ENCODE measurements at places on chromosomes 3 and 15.

GRCh38 chr3:38127611-38128302, 9.2 kb downstream of the ACAA1 start:
- DNase-seq: no peak

GRCh38 chr15:37096558-37097143, 3.7 kb downstream of the MEIS2 start:
- DNase-seq: no peak

DNA sequence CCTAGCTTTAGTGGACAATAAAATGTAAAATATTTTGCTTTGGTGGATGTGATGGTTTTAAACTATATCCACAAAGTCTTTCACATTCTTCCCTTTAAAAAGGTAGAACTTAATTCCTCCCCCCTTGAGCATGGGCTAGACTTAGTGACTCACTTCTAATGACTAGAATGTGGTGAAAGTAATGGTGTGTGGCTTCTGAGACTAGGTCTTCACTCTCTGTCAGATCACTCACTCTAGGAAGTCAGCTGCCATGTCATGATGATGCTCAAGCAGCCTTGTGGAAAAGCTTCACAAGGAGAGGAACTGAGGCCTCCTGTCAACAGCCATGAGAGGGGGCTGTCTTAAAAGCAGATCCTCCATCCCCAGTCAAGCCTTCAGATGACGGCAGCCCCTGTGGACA, 4.2 kb downstream of the LRRC2 start:
- DNase-seq: no peak

- peak; percentile 76 for DNase-seq
Observed at GRCh38 chr3:30535525-30535924, 70.9 kb upstream of the TGFBR2 start.

DNA sequence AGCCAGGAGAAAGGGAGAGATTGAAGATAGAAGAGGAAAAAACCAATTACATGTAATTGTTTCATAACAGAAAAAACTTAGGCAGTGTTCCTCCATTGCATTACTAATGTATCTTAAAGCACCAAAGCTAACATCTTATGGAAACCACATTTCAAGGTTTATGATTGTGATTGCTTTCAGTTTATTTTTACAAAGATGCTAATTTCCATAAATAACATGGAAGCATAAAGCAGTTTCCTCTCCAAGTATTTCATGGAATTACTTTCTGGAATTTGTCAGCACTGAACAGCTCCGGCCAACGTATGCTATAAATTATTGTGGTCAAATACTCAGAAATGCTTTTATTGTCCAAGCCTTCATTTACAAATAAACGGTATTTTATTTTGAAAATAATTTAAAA, 11.6 kb downstream of the ADAMTSL3 start:
- DNase-seq: no peak

DNA sequence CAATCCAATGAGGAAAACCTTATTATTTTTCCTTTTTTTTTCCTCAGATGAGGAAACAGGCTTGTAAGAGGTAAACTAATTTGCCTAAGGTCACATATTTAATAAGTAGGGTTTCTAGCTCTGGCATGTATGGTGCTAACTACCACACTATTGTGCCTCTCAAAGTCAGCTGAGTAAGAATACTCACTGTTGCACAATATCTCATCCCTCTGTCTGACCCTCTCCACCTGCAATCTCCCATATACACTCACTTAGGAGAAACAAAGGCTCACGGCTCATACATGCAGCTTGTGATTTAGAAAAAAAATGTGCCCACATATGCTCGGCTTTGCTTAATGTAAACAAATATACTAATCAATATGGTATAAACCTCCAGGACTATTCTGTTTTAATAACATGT, 10.4 kb upstream of the ARIH1 start:
- no peak for DNase-seq

DNA sequence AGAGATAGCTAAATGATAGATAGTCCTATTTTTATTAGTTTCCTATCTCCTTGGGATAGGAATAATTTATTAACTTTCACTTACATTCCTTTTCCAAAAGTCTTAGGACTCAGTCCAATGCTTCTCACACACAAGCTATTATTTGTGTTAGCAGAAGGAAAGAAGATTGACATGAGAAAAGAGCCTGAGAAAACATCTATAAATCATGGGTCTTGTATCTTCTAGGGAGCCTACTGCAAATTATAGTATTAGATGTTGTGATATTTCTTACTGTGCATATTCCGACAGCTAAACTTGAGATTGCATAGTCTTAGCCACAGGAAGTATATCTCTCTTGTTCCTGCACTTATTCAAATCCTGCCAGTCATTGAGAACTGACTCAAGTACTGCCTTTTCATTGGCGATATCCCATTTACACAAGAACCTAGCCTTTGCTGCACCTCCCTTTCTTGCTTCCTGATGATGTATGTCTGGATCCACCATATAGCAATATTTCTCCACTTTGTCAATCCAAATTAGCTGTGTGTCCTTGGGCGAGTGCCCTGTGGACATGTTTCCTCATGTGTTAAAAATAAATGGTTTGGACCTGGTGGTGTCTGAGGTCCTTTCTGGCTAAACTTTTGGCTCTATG, 245.1 kb upstream of the LMCD1 start:
- no peak for DNase-seq

- DNase-seq: peak; percentile 8
Observed at GRCh38 chr3:18010001-18010400, 267.6 kb upstream of the TBC1D5 start.

DNA sequence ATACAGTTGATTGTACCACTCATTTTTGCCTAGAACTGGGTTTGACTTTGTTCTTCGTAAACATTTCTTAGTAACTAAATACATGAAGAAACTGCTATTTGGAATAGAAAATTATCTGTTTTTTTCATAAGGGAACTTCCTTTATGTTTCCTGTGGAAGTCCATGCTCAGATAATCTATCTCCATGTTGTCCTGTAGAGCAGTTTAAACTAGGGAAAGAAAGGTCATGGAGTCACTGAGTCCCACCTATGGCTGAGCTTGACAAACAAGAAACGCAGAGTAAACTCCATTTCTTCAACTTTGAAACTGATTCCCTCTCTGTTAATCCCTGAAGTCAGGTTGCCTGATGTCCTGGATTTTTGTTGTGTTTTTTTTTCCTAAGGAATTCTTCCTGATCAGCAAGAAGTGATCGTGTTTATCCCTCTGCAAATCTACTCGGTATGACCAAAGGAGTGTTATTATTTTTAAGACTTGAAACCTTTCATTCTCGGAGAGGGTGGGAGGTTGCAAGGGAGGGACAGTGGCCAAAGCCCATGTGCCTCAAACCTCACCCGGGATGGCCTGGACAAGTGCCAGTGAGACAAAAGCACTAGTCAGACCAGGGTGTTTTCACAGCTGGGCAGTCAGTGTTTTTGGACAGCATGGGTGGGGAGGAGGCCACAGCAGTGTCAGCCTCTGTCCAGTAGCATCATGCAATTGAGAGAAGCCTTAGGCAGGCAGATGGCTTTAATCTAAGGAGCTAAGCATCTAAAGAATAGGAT, 129.8 kb upstream of the PHLDB2 start:
- DNase-seq: peak; percentile 96

DNA sequence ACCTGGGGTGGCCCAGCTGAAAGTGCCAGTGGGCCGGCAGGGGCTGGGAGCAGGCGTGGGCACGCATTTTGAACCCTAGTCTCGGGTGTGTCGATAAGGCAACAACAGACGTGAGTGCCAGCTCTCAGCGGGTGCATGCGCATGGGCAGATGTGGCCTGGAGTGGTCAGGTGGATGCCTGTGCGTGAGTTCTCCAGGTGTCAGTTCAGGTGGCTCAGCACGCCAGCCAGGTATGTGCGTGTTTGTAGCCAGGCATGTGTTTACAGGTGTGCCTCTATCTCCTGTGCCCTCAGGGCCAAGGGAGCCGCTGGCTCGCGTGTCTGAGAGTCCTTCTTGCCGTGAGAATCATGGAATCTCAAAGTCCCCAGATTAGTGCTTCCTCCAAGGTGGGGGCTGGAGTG, 14.8 kb downstream of the CYP1A2 start:
- no peak for DNase-seq

DNA sequence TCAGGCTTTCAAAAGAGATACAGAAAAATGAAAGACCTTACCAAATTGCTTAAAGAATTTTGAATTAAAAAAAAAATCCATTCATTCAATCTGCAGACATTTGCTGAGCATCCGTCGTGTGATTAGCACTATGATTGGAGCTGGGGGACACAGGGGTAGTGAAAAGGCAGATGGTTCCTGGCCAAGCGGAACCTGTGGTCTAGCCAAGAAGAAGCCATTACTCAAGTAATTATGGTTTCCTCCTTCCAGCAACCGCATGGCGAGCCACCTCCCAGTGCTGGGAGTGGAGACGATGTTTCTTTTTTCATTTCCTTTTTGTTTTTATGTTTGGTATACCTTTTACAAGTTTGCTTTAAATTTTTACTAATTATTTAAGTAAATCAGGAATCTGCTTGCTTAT, 140.2 kb downstream of the CACNA2D3 start:
- DNase-seq: no peak

All from fibroblast of mammary gland (primary cell).